ENCODE measurements at places on chromosomes 4 and X.

DNA sequence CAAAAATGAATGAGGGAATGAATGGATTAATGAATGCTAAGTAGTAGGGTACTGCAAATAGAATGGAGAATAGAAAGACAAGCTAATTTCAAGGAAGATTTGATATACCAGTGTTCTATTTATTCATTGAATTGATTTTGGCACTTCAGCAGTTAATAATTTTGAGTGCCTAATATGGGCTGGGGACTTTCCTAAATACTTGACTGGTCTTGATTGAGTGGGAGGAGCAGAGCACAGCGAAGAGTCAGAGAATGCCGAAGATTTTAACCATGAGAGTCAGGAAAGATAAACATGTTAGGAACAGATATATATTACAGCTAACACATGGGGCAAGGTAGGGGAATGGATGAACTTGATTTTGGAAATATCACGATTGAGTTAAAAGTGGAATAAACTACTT, 10.6 kb downstream of the IL15 start:
- no peak for DNase-seq

- DNase-seq = no peak
Observed at GRCh38 chrX:85379174-85379907, at the start of gene POF1B. POF1B (minus strand) TSS chrX:85379665; CDS start chrX:85379454, 211 bp downstream.

- DNase-seq = no peak
Observed at GRCh38 chr4:1220566-1220965, 28.4 kb downstream of the CTBP1 start.

- DNase-seq = no peak
Observed at GRCh38 chr4:148116264-148116663, 325.9 kb downstream of the NR3C2 start.

DNA sequence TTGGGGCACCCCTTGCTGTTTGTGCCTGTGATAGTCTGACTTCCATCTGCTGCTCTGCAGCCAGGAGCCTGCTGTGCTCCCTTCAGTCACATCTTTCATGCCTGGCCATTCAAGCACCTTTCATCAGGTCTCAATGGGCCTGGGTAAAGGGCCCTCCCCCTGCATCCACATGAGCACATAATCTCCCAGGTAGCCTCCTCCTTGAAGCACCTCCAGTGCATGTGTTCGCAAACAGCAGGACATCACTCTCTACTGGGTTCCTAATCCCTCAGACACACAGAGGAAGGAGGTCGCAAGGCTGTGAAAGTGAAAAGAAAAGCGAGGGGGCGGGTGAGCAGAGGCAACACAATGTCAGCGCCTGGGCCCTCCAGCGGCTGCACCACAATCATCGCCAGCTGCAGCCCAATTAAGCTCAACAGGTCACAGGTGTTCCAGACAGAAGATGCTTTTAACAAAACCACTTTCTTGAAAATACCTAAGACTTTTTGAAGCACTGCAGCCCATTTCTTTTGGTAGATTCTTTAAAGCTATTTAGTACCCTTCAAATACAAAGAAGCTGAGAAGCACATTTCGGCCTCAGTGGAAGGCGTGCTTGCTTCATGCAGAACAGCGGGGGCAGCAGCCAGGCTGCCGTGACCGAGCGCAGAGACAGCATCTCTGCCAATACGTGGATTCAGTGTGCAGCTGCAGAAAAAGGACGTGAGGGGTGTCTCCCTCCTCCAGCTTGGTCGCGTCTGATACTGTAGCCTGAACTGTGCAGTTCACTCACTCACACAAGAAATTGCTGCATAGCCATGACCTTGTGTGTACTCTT, 92.2 kb upstream of the SPRY1 start:
- no peak for DNase-seq

DNA sequence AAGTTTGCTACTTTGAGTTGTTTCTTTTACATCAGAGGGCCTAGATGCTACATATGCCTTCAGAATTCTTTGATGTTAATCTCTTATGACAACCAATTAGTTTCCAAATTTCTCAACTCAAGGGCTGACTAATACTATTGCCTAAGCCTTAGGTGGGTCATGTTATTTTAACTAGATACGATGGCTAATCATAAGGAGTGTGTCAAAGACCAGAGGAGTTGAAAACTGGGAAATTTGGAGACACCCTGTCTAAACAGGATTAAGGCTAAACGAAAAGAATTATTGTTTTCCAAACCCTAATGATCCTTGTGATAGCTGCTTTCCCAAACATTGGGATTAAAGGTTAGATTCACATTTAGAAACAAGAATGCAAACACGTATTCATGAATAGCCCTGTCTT, 228.5 kb downstream of the PCDH7 start:
- DNase-seq = no peak

GRCh38 chr4:40763228-40763716, 13.5 kb downstream of the NSUN7 start:
- DNase-seq = no peak

Measured in CD4-positive, alpha-beta T cell treated with Interleukin-4 for 4 hours (primary cell).